Activated CD4-positive, alpha-beta T cell treated with anti-CD3 and anti-CD28 coated beads, Interleukin-2, Interleukin-4, amounts not matched to agents 100 ng/mL and 50 ng/mL, durations not matched to agents 16 hours and 8 hours (primary cell): ENCODE measurements at places on chromosomes 1 and 21.

- no peak for DNase-seq
Observed at GRCh38 chr1:189125694-189126093, 1352.0 kb downstream of the BRINP3 start.

DNA sequence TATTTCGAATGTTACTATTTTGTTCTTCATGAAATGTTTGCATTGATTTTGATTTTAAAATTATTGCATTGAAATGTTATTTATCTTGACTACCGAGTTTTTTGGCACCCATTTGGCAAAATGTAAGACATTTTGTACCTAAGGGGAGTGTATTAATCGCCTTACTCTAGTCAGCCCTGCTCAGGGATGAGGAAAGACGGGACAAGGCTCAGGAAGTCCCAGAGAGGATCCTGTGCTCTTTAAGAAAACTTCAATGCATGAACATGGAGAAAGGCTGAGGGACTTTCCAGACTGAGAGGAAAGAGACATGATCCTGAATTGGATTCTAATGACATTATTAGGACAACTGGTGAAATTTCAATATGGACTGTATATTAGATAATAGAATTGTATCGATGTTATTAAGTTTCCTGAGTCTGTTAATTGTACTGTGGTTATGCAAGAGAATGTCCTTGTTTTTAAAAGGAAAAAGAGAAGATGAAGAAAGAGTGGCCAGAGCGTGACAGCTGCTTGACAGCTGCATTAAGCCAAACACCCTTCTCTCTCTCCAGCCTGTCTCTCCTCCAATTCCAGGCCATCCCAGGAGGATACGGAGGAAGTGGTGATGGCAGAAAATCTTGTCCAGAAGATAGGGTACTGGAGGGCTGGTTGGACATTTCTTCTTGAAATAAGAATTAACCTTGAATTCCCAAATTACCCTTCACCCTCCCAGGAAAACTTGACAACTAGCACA is 66.0 kb downstream of the PLEKHA6 start:
- no peak for DNase-seq

GRCh38 chr21:41481191-41481590 is 26.8 kb downstream of the TMPRSS2 start:
- no peak for DNase-seq

GRCh38 chr1:7150724-7151280 is 365.5 kb downstream of the CAMTA1 start:
- no peak for DNase-seq
